Suppressor macrophage treated with lipopolysaccharide for 4 hours (primary cell): ENCODE measurements at places on chromosomes 3 and 15.

DNA sequence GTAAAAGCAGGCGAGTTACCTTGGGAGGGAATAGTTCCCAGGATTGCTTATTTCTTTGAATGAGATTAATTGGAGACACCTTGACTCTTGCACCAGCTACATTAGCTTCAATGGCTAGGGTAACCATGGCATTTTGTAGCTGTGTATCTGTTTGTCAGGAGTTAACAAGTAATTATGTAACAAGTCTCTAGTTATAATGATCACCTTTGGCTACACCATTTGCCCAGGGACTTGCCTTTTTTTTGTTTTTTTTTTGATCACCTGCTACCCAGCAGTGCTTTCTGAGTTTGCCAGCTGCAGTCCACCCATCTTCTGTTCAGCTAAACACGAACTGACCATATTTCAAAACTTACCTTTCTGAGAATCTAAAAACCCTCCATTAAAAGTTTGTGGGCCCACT is 2.2 kb downstream of the MED12L start:
- DNase-seq = no peak

- DNase-seq = peak; percentile 4
These were observed 449.4 kb upstream of the PPP2R3A start for GRCh38 chr3:135516143-135516542.

DNA sequence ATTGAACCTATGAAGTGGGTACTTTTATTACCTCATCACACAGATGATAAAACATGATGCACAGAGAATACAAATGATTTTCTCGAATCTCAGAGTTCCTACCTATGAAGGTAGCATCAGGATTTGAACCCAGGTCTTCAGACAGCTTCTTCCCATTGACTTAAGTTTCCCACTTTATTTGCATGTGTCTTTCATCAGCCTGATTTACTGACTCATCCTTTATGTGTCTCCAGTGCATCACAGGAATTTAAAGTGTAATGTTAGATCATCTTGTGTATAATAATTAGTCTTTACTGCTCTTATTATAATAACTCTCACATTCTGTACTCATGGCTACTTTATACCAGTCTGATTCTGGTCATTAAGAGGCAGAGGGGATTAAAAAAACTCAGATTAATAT is 449.4 kb upstream of the SUCLG2 start:
- DNase-seq = no peak

- no peak for DNase-seq
These were observed 18.1 kb upstream of the SLC27A2 start for GRCh38 chr15:50163719-50164410.

DNA sequence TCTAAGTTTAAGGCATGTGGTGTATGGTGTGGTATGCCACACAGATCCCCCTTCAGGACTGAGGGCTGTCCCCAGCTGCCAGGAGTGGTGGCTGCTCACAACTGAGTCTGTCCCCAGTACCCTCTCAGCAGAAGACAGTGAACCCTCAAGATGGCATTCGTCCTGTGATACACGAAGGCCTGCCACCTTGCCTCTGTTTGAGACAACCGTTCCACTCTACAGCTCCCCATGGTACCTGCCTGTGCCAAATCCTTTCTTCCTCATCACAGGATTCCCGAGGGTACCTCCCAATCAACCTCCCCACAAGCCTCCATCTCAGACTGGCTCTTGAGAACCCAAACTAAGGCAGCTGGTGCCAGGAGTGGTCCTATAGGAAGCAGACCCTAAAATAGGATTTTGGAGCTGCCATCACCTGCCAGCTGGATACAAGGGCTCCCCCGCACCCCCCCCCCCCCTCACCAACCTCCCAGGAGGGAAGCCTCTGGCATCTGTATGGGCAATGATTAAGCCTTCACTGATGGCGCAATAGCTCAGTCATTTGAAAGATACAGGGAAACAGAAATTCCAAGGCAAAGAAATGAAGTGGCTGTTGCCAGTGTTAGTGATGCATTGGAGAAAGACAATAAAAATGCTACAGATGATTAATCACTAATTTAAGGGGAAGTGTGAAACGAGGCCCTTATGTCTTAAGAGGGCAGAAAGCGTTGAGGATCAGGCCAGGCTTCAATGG is 230.0 kb upstream of the LYSMD4 start:
- DNase-seq = no peak

DNA sequence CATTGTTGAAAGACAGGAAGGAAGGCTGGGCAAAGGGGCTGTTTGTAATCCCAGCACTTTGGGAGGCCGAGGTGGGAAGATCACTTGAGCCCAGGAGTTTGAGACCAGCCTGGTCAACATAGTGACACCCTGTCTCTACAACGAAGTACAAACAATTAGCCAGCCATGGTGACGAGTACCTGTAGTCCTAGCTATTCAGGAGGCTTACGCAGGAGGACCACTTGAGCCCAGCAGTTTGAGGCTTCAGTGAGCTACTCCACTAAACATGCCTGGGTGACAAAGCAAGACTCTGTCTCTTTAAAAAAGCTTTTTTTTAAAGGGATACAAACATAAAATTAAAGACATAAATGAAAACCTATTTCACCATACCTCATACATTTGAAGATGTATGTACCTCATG is 11.1 kb downstream of the SERP1 start:
- no peak for DNase-seq

DNA sequence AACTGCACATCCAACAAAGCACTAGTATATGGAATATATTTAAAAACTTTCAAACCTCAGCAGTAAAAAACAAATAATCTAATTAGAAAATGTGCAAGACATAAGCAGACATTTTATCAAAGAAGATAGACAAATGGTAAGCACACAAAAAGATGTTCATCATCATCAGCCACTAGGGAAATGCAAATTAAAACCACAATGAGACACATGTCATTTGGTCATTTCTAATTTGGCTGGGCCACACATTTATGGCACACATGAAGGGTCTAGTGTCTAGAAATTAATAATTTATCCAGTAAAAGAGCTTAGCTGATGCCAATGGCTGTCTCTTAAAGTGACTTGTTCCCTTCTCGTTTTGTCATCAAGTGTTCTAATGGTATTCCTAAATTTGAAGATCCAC is 45.8 kb downstream of the ARHGAP31 start:
- no peak for DNase-seq

DNA sequence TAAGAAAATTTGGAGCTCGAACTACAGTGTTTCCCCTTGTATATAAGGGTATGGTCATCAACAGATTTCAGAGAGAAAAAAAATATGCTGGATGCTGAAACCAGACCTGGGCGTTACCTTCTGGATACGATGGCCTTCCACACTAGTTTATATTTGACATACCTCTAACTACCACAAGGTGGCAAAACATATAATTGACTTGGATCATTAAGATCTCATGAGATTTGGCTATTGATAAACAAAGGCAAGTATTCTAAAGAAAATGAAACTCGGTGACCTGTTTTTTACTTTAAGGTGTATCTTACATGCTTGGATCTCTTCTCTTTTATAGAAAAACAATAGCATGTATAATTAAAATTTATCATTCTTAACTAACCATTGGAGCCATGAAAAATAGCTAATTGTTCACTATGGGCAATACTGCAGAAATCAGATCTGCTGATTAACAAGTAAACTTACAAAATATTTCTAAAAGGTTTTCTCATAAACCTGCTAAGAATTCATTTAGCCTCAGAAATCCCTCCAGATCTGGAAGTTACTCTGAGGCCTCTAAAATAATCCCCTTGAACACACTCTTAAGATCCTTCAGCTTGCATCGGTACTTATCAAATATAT is 300.6 kb upstream of the KCNH8 start:
- DNase-seq = peak; percentile 16

- no peak for DNase-seq
These were observed 301.5 kb downstream of the PYDC2 start for GRCh38 chr3:191762323-191762960.

- no peak for DNase-seq
These were observed 628.2 kb upstream of the CFAP20DC start for GRCh38 chr3:59677747-59678702.

DNA sequence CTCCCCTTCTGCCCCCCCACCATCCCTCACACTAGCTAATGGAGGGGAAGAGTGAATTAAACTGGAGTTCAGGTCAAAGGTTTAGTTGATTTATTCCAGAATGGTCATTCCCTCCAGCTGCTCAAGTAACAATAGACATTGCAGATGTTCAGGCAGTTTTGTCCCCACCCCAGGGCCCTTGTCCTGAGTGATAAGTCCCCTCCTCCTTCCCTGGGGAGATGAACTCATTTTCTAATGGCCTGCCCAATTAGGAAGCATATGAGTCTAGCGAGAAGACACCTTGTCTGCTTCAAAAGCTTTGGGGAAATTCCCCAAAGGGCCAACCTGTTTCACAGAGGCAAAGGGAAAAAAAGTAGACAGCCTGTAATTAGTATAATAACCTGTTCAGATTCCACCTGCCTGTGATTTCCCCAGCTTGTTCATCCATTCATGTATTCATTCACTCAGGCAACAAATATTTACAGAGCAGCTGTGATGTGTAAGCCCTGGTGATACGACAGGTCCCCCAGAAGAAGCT is 165.3 kb downstream of the SHQ1 start:
- no peak for DNase-seq

- DNase-seq = no peak
These were observed 178.8 kb upstream of the SNTN start for GRCh38 chr3:63473641-63474166.
